Esophagus muscularis mucosa (tissue), 4 donors: ENCODE measurements at places on chromosomes 12 and 14. TPM values are rescaled to one million over a fixed set of nuclear protein-coding genes. Genes with fewer than 3 reads are reported as not detected.
A peak's percentile ranks its signal among the peaks of the same experiment; 100 is the strongest.

DNA sequence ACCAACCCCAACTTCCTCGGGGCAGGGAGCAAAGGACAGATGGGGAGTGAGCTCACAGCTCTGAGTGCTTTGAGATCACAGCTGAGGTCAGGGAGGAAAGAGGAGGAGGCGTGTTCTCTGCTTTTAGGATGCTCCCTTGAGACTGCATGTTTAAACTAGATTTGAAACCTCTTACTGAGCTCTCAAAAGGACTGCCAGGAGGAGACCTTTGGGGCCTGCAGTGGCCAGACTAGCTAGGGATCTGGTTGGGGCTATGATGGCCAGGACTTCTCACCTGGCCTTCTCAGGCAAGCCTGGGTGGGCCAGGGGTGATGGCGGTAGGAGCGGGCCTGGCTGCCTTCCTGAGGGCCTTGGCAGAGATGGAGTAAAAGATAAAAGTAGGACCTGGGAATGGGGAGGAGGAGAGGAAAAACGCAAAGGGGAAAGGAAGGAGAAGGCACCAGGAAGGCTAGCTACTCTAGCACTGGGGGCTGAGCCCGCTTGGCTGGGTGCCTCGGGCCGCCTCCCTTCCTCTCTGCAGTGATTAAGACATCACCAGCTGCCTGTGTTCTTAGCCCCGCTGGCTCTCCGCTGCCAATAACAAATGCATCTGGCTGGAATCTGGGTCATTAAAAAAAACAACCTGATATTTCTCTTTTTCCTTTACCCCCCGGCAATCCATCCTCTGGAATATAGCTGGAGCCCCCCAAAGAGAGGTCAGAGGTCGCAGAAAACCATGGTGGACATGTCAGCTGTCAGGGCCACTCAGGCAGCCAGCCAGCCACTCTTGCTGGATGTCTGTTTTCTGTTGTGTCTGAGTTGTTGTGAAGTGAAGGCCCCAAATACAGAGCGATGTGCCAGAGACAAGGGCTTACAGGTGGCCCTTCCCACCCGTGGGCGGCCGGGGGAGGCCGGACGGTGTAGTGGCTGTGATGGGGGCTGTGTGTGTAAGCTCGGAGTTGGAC lies 141.3 kb downstream of the TSPAN9 start:
- peak; percentile 94 for DNase-seq

GRCh38 chr12:113794774-113795173 lies 171.4 kb downstream of the RBM19 start:
- no peak for DNase-seq

DNA sequence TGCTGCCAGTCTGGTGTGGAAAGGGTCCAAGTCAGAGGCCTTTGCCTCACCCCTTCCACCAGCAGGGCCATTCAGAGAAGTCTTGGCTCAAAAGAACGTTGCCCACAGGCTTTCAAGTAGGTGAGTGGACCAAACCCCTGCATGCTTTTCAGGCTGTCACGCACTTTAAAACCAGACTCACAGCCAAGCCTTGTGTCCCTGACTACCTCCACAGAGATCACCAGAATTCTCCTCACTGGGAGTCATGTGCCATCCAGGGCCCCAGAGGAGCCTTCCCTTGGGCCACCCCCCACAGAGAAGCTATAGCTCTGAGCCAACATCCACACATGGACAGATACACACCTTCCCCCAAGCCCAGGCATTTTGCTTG lies 283.1 kb downstream of the DPF3 start:
- peak; percentile 87 for DNase-seq

GRCh38 chr12:122079532-122080081 lies 1.1 kb downstream of the MLXIP start:
- DNase-seq = no peak

The ACSM4 gene
- not detected for total RNA-seq

The DPPA3 gene
- total RNA-seq = not detected

The KRT80 gene
- not detected for total RNA-seq
